ENCODE measurements at places on chromosomes 5 and 9. TPM values are rescaled to one million over a fixed set of nuclear protein-coding genes. Genes with fewer than 3 reads are reported as not detected.

GRCh38 chr9:77892171-77892570, 139.4 kb downstream of the GNAQ start:
- DNase-seq = no peak

GRCh38 chr5:112794410-112794809, 56.7 kb downstream of the APC start:
- no peak for DNase-seq

DNA sequence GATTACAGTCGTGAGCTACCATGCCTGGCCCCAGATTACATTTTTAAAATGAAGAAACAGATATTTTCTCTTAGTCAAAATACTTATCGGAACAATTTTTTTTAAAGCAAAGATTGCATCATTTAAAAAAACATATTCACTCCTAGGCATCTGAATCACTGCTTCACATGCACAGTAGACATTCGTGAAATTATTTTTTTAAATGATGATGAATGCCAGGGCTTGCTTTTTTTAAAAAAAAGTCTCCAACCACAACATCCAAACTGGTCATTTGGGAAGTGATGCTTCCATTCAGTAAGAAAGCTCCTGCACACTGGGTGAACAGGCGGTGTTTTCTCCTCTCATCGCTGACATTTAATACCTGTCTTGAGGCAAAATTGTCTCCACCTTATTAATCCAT, 223.0 kb upstream of the DMRT1 start:
- no peak for DNase-seq

GMCL2 gene
- not detected for total RNA-seq
